ENCODE measurements at places on chromosomes 16 and 17. TPM values are rescaled to one million over a fixed set of nuclear protein-coding genes. Genes with fewer than 3 reads are reported as not detected.
A peak's percentile ranks its signal among the peaks of the same experiment; 100 is the strongest.

GRCh38 chr17:39209317-39210092 lies 9.4 kb downstream of the RPL19 start:
- H3K4me3 ChIP-seq: peak overlapping the region; percentile 57
- H3K36me3 ChIP-seq: peaks cover 8% of the 10 kb centered on the region
- H3K27me3 ChIP-seq: no peaks in the 10 kb centered on the region
- H3K27ac ChIP-seq: peak overlapping the region; percentile 73

- no peaks in the 10 kb centered on the region for H3K4me1 ChIP-seq
- DNase-seq: peak; percentile 81
- no peak overlapping the region for H3K27ac ChIP-seq
- H3K27me3 ChIP-seq: no peaks in the 10 kb centered on the region
- no peaks in the 10 kb centered on the region for H3K36me3 ChIP-seq
Measured at GRCh38 chr17:34110315-34110714, 144.8 kb upstream of the CCL2 start.

- no peaks in the 10 kb centered on the region for H3K27me3 ChIP-seq
- H3K4me1 ChIP-seq: peaks cover 48% of the 10 kb centered on the region
- no peak for DNase-seq
- H3K36me3 ChIP-seq: peaks cover 42% of the 10 kb centered on the region
Measured at GRCh38 chr17:56909742-56910508, 3.9 kb downstream of the TRIM25 start.

Gene SPATA32
- not detected for total RNA-seq

Gene GINS3
- 2.0 TPM for total RNA-seq

Measured in esophagus muscularis mucosa (tissue), 4 donors.